ENCODE measurements at places on chromosomes 2 and 18. TPM values are rescaled to one million over a fixed set of nuclear protein-coding genes. Genes with fewer than 3 reads are reported as not detected.
A peak's percentile ranks its signal among the peaks of the same experiment; 100 is the strongest.

- DNase-seq: no peak
Measured at GRCh38 chr2:208280234-208280633, 14.2 kb downstream of the PIKFYVE start.

SKOR2 gene
- not detected for total RNA-seq

DNA sequence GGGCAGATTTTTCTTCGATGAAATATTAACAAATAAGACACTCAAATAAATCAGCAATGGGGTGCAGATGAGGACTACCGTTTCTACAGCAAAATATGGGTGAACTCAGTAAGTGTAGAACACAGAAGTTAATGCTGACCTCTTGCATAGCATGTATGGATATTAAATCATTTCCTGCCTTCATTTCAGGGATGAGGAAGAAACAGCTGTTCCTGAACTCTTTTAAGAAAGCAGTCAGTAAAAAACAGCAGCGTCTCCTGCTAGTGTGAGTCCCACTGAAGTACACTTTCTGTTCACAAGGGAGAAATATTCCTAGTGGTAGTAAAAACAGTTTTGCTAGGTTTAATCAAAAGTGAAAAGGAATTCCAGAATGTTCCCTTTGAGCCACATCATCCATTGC lies 379.0 kb downstream of the ZEB2 start:
- DNase-seq: peak; percentile 28

CTAGE1 gene
- total RNA-seq: not detected

- DNase-seq: no peak
Measured at GRCh38 chr18:45688113-45688512, 35.9 kb upstream of the SLC14A1 start.

DNA sequence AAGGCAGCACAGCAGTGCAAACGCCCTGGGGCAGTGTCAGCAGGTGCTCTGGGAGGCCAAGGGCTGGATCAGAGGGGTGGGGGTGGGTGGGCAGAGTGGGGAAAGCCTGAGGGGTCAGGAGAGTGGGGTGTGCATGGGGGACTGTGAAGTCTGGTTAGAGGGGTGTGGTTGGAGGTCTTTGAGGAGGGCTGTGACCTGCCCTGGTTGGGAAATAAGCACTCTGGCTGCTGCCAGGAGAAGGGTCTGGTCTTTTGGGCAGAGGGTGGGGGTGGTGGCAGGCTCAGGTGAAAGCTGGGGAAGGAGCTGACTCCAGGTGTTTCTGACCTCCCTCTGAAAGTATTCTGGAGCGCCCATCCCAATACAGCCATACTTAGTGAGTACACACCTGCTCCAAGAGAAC lies 4.2 kb downstream of the ALPI start:
- DNase-seq: no peak

IHH gene
- total RNA-seq: not detected

DNA sequence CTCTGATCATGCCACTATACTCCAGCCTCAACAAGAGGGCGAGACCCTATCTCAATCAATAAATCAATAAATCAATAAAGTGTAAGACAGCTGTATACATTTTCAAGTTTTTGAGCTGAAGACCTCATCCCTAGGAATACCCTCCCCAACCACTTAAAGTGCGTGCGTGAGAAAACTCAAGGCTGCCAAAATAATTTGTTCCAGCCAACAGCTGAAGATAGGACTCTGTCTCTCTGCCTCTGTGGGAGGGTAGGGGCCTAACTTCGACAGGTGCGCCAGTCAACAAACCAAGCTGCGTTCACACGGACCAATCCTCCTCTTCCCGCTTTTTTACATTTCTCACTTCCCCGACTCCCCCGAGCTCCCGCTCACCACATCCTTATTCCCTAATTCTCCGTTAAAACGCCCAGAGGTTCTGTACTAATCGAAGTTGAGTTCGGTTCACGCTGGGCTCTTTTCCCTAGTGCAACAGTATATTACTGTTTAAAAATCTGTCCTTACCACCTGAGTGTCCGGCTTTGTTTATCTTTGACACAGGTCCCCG lies 618 bp downstream of the POLR2D start:
- peak; percentile 68 for DNase-seq

DNA sequence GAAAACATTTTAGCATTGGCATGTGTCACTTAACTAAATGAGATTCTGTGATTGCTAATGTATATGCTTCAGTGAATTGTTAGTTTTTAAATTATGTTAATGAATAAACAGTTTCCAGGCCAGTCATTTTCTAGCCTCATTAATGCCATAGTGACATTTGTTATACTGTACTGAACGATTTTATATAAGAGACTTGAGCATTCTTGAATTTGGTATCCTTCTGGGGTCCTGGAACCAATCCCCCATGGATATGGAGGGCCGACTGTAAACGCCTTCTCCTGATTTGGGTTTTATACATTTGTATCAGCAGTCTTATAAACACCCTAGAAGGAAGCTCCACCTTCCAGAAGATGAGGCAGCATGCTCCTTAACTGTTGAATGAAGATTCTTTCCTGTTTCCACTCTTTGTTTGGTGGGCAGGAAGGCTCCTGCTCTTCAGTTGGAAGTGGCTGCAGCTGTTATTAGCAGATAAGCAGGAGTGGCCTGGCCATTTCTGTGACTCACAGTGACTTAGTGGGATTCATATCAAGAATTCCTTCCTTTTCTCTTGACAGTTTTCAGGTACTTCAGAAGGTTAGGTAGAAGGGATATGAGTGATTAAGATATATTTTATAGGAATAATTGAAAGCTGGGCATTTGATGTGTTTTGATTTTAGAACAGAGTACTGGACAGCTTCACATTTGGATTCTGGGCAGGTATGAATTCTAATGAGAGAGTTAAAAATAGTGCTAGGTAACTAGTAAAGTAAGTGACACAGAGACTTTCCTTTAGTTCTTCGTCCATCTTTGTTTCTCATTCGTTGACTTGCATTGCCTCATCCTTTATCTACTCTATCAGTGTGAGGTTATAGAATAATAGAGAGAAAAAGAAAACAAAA lies 124.9 kb downstream of the PLCL1 start:
- DNase-seq: peak; percentile 57

- DNase-seq: no peak
Measured at GRCh38 chr2:28344756-28345373, 47.8 kb upstream of the FOSL2 start.
